ENCODE measurements at places on chromosomes 12 and 14.
A peak's percentile ranks its signal among the peaks of the same experiment; 100 is the strongest.

DNA sequence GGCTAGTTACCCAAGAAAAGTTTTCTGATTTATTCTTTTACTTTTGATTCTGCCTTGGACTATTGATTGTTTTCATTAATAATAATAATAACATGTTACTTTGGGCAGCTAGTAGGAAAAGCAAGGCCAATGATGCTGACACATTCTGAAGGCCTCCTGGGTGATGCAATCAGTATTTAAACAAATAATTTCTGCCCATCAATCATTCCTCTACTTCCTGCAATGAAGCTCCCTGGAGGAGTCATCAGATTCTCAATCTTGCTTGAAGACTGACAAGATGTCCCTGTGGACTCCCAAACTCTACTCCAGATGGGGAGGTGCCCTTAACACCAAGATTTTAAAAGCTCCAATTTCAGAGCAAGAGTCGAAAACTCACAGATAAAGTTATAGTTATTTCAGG is at the start of gene SPX:
TSS of gene SPX (plus strand) at position 244 of the 400 bp plus-strand sequence. CDS start 177 bp downstream, outside the sequence.
- DNase-seq, result no peak

- DNase-seq, result no peak
Measured at GRCh38 chr12:111998015-111998414, 14.9 kb downstream of the TMEM116 start.

DNA sequence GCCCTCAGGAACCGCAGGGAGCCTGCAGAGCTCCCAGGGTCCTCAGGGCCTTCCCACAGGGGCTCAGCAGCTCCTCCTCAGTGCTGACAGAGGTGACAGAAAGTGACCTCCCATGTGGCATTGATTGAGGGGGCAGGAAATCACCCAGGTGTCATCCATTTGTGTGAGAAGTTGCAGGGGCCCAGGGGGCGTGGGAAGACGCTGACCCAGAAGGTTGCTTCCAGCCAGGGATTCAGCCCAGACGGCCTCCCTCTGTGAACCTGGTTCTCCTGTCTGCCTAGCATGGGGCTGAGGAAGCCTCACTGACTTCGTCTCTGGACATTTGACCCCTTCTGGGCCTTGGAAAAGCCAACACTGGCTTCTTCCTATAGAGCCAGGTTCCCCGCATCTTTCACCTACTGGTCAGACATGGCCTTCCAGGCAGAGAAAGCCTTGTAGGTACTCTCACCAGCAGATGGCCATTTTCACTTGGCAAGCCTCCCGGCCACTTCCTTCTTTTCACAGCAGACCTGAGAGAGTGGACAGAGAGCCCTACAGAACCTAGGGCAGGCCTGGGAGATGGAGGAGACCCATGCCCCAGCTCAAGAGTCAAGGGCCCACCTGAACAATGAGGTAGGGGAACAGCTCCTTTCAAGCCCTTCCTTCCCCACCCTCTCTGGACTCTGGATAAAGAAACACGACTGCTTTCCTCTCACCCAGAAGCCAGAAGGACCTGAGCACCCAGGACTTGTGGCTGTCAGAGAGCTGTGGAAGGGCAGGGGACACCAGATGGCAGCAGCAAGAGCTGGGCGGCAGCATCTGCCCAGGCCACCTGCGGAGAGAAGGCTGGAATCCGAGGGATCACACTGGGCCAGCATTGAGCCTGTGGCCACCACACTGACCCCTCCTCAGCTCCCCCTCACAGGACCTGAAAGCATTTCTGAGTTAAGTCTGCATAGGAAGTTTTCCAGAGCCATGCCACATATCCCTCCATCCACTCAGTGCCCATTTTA is 377.8 kb downstream of the DPF3 start:
- DNase-seq, result no peak

- DNase-seq, result peak; percentile 67
Measured at GRCh38 chr14:73886449-73887317, at the start of gene ZNF410. Gene ZNF410 (plus strand): TSS chr14:73886859. CDS start chr14:73892176, 5,317 bp downstream.

DNA sequence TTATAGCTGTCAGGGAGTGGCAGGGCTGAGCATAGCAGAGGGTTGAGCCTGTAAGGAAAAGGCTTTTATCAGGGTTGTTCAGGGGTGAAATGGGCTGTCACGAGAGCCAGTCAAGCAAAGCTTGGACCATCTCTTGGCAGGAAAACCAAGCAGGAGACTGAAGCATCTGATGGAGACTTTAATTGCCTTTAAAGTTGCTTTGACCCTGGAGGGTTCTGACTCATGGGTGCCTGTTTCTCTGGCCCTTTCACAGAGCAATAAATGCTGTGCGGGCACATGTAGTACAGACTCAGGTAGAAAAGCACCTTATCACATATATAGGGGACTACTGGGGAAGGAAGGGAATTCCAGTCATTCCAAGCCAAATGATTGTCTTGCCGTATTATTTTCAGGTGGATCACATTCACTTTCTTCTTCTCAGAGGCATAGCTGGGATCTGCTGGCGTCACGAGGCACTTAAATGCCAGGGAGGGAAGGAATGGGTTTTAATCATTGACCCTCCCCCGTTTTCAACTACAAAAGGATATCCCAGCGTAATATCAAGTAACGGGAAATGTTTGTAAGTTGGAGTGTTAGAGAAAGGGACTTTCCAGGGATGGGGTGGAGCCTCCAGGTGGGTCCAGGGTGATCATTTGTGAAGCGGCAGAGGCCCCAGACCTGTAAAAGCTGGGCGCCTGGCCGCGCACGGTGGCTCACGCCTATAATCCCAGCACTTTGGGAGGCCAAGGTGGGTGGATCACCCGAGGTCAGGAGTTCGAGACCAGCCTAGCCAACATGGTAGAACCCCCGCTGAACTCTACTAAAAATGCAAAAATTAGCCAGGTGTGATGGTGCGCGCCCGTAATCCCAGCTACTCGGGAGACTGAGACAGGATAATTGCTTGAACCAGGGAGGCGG is 34.9 kb downstream of the PLEKHD1 start:
- no peak for DNase-seq

DNA sequence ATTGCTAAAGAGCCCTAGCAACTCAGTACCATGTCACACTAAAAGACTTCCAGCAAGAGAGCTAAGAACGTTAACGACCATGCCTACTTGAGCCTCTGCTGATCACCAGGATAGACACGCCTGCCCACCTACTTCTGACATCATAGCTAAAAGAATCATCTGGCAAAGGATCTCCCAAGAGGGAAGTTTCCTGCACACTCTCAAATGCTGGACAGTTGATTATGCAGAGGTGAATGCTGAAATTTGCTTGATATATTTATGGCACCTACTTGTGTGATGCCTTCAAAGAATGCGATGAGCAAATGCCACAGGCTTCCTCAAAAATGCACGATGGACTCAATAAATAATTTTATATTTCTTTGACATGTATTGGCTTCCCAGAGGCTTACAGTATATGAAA is 113.6 kb downstream of the GALC start:
- no peak for DNase-seq

DNA sequence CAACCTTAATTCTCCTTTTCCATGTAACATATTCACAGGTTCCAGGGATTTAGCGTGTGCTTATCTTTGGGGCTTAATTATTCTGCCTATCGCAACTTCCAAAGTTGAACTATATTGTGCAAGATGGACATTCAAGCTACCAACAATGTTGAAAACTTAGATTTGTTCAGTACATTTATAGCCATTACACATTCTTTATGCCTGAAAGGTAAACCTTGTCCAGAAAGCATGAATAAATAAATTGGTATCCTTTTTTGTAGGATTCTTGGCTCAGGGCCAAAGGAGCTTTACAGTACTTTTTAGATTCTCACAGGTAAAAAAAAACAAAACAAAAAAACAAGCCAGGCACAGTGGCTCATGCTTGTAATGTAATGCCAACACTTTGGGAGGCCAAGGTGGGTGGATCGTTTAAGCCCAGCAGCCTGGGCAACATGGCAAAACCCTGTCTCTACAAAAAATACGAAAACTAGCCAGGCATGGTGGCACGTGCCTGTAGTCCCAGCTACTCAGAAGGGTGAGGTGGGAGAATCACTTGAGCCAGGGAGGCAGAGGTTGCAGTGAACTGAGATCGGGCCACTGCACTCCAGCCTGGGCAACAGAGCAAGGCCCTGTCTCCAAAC is 3.3 kb downstream of the C12orf56 start:
- DNase-seq, result no peak

DNA sequence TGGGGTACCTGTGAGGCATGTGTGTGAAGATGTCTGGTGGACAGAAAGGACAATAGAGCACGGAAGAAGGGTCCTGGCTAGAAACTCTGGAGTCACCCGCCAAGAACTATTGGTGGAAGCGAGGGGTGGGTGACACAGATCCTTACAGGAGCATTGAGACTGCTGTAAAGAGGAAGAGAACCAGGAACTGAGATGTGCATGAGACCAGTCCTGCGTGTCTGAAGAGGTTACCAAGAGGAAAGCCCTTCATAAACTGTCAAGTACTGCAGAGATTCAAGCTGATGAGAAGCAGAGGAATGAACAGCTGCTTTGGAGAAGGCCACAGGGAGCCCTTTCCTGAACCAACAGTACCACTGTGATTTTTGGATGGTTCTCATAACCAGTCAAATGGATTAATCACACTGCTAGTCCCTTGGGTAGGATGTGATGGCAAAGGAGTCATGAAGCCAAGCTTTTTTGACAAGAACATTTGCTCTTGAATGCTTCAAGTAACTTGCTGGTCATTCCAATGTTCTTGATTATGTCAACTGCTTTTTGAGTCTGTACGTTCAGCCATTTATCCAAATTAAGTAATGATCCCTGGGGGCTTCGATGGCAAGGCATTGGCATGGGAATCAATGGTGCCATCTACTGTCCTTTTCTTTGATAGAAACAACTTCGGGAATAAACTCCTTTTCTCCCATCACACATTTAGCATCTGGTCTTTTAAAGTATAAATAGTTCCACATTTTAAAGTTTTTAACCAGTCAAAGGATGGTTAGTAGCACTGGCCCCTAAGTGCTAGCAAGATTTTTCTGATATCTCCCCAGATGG is 42.9 kb downstream of the GPR135 start:
- no peak for DNase-seq

GRCh38 chr14:52268279-52269061 is 972 bp downstream of the PTGDR start:
- no peak for DNase-seq

DNA sequence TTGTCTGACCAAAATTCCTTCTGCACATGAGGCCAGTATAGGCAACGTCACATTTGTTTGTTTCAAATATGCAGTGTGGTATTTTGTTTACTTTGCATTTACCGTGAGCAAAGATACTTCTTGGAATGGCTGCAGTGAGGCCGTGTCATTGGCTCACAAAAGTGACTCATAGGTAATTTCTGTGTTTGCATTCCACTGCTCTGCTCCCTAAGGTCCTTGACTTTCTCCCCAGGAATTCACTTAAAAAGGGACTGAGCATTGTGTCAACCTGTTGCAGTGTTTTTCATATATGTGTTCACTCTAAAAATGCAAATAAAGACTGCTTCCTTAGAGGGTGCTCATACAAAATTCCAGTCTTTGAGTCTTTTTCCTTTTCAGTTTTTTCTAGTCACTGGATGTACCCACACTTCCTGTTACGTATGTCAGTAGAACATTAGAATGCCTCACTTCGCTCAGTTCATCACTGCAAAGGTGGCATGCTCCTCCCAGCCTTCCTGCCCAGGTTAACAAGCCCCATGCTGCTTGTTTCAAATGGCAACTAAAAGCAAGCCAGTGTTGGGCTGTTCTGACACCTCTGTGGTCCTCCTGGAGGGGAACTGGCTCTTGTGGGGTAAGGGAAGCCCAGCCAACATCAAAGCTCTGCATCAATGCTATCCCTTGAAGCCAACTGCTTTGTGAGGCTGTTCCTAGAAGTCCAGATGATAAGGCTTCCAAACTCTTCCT is 9.1 kb downstream of the C12orf76 start:
- no peak for DNase-seq

DNA sequence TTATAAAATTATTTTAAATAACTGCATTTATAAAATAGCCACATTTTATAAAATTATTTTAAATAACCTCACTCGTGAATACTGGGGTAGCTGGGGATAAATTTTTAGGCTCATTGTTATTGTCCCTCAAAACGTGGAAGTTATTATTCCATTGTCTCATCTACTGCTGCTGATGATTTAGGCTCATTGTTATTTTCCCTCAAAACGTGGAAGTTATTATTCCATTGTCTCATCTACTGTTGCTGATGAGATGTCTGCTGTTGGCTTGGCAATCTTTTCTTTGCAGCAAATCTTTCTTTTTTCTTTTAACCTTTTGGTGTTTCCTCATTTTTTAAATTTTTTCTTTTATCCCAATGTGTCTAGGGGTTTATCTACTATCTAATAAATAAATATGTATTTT is 182.6 kb upstream of the PZP start:
- DNase-seq, result no peak

GRCh38 chr12:123895451-123895850 is 77.2 kb downstream of the CCDC92 start:
- no peak for DNase-seq

GRCh38 chr14:22593189-22593588 is 4.2 kb upstream of the DAD1 start:
- no peak for DNase-seq

GRCh38 chr14:63045234-63045611 is at the start of gene KCNH5:
Gene KCNH5 (minus strand): TSS chr14:63045458. CDS start chr14:63045186, 272 bp downstream.
- no peak for DNase-seq

- no peak for DNase-seq
Measured at GRCh38 chr12:105317942-105318621, 12.4 kb upstream of the C12orf75 start.

DNA sequence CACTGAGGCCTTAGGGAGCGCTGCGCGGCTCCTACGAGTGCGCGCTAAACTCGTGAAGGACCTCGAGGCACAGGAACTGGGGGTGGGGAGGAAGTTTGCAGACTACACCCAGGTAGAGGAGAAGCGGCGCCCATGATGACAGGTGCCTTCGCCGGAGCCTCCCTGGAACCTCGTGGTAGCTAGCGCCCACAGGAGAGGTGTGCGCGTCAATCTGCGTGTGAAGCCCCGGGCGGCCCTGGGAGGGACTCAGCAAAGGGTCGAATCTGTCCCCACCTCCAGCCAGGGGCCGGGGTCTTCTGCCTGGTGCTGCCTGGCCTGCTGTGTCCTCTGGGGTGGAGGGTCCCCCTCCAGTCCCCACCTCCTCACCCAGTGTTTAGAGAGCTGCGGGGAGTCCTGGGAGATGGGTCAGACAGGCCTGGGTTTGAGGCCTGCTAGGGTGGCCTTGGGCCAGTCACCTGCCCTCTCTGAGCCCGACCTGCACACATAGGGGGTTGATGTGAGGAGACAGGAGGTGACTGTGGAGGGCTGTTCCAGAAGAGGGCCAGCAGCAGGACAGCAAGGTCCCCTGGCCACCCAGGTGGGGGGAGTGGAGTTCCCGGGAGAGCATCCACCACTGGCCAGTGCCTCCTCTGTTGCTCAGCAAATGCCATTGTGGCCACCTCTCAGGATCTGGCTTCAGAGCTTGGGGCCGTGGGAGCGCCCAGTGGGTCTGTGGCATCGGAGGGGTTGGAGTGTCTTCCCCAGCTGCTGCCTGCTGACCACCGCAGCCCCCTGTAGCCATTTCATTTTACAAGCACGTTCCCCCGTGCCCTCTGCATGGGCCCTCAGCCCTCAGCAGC is 20.2 kb upstream of the KIF26A start:
- no peak for DNase-seq
